ENCODE measurements at places on chromosomes 7 and 10. TPM values are rescaled to one million over a fixed set of nuclear protein-coding genes. Genes with fewer than 3 reads are reported as not detected.

AKR1C4 gene
- total RNA-seq, result not detected

PTPN12 gene
- 29.4 TPM for total RNA-seq

CHST3 gene
- total RNA-seq, result 9.7 TPM

SLC13A1 gene
- not detected for total RNA-seq

OR2A1 gene
- total RNA-seq, result not detected

ASB10 gene
- total RNA-seq, result not detected

ZNF775 gene
- total RNA-seq, result 1.2 TPM

RHOBTB1 gene
- 0.11 TPM for total RNA-seq

MEST gene
- total RNA-seq, result 7.8 TPM

SPACDR gene
- total RNA-seq, result not detected

FAM25C gene
- not detected for total RNA-seq

CFAP70 gene
- 0.22 TPM for total RNA-seq

DNA sequence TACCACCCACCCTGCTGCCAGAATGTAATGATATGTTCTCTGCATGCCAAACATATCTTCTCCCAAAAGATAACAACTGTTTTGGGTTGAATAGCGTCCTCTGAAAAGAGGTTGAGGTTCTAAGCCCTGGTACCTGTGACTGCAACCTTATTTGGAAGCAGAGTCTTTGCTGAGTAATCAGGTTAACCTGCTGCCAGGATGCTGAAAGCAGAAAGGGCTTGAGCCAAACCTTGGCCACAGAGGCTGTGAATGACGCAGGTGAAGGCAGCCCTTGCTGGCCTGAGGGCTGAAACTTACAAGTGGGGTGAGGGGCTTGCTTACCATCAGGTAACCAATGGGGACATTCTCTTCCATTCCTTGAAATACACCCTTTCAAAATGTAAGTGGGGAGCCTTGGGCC lies 151.8 kb upstream of the RHEB start:
- DNase-seq, result no peak

DNA sequence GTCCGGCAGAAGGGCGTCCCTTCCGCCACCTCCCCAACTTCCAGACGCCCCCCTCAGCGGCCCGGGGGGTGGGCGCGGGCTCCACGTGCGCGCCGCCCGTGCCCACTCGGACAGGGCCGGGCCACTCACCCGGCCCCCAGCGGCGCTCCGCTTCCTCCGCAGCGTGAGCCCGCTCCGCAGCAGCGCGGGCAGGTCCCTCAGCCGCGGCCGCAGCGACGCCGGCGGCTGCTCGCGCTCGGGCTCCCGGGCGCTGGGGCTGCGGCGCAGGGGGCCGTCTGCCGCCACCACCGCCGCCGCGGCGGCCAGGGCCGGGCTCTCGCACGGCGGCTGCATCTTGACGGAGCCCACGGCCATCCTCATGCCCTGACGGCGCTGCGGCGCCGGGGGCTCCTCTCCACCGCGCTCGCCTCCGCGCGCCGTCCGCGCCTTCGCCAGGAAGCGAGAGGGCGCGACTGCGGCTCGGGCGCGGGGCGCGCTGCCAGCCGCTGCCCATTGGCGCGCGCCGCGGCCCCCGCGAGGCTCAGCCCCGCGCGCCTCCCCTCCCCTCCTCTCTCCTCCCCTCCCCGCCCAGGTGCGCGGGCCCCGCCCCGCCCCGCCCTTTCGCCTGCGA lies at the start of gene RAPGEF5:
RAPGEF5 (minus strand) TSS at position 454 of the 610 bp plus-strand sequence; CDS start at position 360, 94 bp downstream.
- no peak for DNase-seq

DNA sequence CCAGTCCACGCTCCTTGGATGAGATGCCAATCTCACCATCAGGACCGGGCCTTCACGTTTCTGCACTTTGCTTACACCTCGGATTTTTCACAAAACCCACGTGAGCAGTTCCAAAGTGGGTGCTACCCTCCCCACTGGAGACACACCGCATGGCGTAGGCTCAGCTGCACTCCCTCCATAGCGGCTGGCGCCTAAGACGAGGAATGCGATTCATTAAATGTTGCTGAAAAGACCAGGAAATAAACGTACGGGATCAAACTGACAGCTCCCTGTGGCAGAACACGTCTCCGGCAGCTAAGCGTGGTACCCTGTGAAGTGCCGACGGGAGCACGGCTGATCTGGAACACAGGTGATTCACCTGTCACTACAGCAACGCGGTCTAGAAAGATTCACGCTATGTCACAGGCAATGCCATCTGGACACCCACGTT lies 209.0 kb downstream of the DIP2C start:
- no peak for DNase-seq

DNA sequence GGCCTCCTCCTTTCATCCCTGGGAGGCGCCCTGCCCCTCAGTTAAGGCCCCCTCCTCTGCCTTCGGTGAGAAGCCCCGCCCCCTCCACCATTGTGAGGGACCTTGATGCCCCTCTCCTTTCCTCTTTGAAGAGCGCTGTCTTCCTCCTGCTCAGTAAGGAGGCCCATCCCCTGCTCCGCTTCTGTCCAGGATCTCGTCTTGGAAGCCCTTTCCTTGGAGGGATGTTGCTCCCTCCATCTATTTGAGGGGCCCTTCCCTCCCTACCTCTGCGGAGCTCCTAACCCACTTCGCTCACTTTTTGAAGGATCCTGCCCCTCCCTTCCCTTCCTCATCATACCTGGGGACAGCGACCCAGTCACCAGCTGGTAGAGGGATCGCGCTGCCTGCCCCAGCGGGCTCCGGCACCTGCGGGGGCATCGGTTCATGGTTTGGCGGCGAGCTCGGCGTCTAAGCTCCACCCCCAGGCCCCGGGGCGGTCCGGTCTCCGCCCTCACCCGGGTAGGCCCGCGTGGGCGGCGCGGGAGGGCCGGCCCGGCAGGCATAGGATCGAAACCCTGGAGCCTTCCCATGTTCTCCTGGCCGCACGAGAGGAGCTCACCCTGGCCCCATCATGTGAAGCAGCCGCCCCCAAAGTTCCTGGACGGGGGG lies 4.1 kb downstream of the KCNIP2 start:
- no peak for DNase-seq

DNA sequence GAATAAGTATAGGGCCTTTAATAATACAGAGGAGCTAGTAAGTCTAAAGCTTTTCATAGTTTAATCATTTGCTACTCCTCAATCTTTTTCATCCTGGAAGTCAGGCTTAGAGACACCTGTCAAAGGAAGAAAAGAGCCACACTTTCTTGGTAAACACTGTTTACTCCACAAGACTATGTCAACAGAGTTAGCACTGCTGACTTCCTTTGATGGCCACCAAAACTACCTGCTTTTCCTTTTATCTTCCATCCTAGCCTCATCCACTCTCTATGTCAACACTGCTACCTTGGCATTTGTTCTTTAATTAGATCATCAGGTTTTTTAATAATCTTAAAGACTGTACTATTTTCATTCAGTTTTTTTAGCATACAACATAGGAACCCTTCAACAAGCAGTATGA lies 106.2 kb downstream of the ELAPOR2 start:
- no peak for DNase-seq

DNA sequence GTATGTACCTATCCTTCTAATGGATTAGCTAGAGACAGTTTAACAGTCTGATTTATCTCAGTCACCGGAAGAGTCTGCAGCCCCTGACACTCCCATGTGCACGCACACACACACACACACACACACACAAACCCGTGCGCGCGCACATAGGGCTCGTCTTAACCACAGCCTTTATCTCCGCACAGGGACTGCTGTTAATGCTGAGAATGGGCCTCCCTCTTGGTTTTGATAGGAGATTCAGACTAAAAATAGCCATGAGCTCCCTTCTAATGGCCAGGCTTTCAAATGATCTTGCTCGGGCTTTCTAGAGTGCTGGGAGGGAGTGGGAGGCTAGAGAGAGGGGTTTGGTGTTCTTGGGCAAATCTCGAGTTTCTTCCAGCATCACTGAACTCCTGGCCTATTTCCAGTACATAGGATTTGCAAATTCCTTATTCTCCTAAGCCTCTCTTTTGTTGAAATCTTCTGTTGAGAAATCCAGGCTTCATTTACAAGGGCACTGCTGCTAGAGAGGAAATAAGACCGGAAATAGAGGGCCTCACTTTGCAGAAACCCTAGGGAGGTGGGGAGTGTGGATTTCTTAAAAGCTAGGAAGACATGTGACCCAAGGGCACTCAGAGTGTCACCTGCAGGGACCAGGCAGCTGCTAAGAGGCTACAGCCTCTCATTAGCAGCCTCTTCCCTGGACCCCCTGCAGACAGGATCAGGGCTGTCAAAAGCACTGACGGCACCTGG lies 2.4 kb downstream of the TMEM72 start:
- no peak for DNase-seq

DNA sequence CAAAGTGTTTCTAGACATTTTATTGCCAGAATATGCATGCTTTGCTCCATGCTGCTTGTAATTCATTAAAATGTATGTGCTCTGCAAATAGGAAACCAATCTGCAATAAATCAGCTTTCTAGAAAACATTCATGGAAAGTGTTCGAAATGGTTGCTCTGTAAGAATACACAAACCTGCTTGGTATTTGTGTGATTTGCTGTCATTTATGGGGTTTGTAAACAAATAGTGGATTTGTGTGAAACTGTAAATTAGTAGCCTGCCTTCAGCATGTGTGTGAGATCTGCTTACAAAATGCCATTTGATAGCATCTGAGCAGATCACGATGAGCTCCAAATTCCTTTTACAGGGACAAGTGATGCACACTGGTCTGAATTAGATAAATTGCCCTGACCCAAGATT lies 219.0 kb upstream of the CSTF2T start:
- DNase-seq, result no peak

- no peak for DNase-seq
Measured at GRCh38 chr7:5218564-5219360, 28.7 kb downstream of the WIPI2 start.

DNA sequence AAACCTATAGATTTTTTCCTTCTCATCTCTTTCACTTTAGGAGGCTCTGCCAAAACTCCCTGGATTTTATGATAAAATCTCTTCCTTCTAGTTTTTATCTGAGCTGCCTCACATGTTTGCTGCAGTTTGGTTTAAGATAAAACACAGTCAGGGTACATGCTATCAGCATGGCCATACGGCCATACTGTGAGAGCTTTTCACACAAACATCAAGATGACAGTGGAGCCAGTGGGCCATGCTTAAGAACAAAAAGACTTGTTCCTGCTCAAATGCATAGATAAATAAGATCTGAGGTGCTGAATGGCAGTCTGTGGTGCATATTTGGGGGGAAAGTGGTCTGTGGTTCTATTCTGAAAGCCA lies 91.0 kb downstream of the ELMO1 start:
- no peak for DNase-seq

- DNase-seq, result no peak
Measured at GRCh38 chr7:14598978-14599377, 303.6 kb downstream of the DGKB start.

DNA sequence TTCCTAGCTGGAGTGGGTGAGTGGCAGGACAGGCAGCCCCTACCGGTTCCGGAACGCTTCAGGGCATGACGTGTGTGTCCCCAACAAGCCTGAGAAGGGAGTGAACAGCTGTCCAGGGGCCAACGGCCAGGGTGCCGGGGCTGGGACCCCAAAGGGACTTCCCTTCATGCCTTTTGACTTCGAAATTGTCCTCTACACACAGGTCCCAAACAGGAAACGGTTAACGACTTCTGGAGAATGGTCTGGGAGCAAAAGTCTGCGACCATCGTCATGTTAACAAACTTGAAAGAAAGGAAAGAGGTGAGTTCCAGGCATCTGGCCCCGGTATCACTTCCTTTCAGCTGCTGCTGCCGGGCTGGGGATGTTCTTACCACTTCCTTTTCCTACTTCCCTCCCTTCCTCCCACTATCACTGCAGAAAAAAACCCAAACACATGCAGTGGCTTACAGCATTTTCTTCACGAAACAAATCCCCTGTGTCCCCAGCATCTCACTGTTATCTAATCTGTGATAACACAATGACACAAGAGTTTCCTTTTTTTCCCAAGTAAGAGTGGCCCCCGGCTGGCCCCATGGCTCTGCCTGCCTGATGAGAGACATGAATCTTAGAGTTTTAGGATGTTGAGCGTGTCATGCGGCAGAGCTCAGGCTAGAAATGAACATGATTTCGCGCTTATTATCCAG lies 63.2 kb downstream of the MKI67 start:
- DNase-seq, result no peak

GRCh38 chr10:101112799-101113594 lies 18.1 kb upstream of the TLX1 start:
- no peak for DNase-seq

Data from esophagus squamous epithelium (tissue), 5 donors.